ENCODE measurements at places on chromosomes 2 and 18.
A peak's percentile ranks its signal among the peaks of the same experiment; 100 is the strongest.

- no peak for DNase-seq
These were observed 11.4 kb downstream of the UBE2E3 start for GRCh38 chr2:180991820-180992219.

DNA sequence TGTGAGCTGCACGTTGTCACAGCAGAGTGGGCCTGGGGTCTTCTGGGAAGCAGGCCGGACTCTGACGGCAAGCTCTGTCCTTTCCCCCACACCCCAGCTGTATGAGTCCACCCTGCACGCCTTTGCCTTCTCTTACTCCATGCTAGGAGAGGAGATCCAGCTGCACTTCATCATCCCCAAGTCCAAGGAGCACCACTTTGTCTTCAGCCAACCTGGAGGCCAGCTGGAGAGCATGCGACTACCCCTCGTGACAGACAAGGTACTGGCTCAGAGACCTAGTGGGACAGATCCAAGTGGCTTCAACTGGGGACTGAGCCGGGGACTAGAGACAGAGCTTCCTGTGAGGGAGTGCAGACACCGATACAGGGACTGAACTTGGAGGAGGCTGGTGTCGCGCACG is 40.1 kb downstream of the NTSR2 start:
- DNase-seq: no peak

- DNase-seq: no peak
These were observed 100.9 kb downstream of the DPP10 start for GRCh38 chr2:114543236-114543766.

- DNase-seq: no peak
These were observed 40.0 kb upstream of the LAPTM4A start for GRCh38 chr2:20091305-20091991.

- no peak for DNase-seq
These were observed 119.0 kb upstream of the ZFP36L2 start for GRCh38 chr2:43345391-43345813.

- no peak for DNase-seq
These were observed 592.1 kb downstream of the XIRP2 start for GRCh38 chr2:167480232-167480985.

GRCh38 chr2:234537929-234538328 is 41.0 kb upstream of the ARL4C start:
- no peak for DNase-seq

DNA sequence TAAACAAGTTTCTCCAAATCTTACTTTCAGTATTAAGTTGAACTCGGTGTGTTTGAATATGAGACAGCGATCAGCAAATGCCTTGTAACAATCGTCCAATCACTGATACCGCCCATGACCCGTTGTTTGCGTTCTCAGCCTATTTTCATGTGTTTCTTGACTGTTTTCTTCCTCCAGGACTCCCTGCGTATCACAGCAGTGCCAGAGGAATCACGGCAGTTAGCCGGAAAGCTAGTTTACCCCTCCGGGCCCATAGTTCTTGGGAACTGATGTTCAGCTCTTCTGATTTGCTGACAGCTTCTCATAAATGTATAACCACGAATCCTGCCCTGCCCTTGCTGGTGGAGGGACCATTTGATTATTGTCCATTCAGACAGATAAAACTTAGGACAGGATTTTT is 42.2 kb upstream of the TPO start:
- no peak for DNase-seq

DNA sequence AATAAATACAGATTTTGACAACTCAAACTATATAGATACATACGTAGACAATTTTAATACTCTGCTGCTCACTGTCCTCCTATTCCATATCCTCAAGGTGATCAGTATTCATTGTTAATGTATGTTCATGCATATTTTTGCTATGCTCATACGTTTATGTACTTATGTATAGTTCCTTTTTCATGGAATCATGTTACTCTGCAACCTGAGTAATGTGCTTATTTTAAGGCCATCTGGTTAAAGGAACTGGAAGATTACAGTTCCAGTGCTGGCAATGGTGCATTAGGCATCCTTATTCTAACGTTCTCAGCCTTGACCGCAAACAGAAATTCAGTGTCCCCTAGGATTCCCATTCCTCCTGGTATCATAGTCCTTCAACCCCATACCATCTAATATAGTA is 385.0 kb upstream of the TNP1 start:
- DNase-seq: no peak

- DNase-seq: no peak
These were observed 138.7 kb downstream of the TTC32 start for GRCh38 chr2:19762959-19763605.

DNA sequence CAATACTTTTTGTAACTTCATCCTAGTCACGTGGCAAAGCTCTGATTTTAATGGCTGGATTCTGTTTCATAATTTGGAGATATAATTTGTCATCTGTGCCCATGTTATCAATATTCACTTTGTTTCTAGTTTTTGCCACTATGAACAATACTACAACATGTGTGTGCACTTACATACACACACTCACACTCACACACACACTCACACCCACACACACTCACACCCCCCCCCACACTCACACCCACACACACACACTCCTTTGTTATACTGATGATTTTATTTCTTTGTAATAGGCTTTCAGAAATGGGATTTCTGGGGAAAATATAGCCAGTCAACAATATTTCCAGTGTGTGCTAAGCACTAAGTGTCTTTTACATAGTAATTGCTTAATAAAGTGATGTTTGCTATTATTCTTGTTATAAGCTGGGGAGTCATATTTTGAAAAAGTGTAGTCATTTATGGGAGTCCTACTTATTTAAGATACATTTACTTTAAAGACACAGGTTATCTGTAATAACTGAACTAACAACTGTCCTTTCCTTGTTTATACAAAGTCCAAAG is 22.8 kb upstream of the ROCK2 start:
- no peak for DNase-seq

DNA sequence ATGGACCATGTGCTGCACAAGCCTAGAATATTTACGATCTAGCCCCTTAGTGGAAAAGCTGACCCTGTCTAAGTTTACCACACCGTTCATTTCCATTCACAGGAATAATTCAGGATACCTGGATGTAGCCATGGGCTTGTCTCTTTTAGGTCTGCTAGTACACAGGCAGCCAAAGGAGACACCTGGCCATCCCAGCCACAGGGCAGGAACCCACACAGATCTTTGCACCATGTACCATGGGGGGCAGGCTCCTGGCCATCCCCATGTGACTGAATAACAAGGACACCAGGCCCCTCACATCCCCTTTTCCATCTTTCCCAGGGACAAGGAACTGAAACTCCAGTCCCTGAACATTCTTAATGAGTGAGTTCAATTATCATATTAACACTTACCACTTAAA is 467.3 kb upstream of the MYT1L start:
- no peak for DNase-seq

GRCh38 chr2:117067900-117068299 is 746.6 kb upstream of the DDX18 start:
- no peak for DNase-seq

GRCh38 chr2:239028253-239028619 is 180.4 kb downstream of the TWIST2 start:
- DNase-seq: no peak

GRCh38 chr18:55097456-55098170 is 138.4 kb upstream of the CCDC68 start:
- no peak for DNase-seq

GRCh38 chr2:157874997-157875640 is 1.0 kb downstream of the ACVR1 start:
- DNase-seq: peak; percentile 27

GRCh38 chr18:76978616-76979015 is 154.0 kb downstream of the MBP start:
- DNase-seq: no peak

DNA sequence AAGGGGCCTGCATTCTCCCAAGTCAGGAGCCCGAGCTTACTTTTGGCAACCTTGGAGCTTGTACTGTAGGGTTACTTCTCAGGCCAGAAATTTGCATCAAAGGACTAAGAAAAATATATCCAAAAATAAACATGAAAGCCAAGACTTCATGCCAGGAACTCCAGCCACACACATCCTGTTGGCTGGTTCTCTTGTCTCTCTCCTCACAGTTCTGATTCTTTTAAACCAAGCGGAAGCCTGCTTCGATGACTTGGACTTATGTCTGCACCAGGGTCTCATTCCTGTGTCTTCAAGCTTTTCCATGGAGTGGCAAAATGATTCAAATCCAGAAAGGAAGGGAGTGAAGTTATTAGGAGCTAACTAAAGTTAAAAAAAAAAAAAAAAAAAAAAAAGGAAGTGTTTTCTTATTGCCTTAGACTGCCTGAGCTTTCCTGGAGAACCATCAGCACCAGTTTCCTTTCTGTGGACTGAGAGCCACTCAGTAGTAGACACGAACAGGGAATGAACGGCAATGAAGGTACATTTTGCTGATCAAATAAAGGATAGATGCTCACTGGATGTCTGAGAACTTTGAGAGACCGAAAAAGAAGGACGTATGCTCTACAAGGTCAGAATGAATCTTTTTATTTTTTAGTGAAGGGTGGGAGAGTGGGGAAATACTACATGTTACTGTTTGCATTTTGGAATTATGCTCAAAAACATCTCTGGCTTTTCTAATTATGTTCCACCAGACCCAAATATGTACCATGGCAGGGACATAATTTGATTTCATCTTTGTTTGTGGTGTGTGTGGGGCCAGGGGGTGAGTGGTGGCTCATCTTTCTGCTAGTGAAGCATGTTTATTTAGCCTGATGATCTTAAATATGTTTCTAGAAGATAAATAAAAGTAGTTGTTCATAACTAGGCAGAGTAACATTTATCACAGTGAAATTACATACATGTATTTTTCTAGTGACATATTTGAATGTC is 86.0 kb downstream of the RAPGEF4 start:
- DNase-seq: no peak

- DNase-seq: no peak
These were observed 11.2 kb upstream of the DGUOK start for GRCh38 chr2:73915437-73915993.

DNA sequence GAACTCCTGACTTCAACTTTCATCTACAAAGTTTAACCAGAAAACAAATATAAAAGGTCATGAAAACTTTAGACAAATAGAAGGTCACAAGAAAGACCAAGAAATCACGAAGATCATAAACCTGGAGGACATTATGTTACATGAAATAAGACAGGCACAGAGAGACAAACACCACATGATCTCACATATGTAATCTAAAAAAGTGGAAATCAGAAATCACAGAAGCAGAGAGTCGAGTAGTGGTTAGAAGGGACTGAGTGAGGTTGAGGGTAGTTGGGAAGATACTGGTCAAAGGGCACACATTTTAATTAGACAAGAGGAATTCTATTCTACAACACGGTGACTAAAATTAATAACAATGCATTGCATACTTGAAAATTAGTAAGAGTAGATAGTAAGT is 1.4 kb downstream of the GCFC2 start:
- no peak for DNase-seq

GRCh38 chr18:76544511-76545345 is 49.7 kb upstream of the ZNF516 start:
- DNase-seq: no peak

- DNase-seq: no peak
These were observed 283.4 kb downstream of the MTX2 start for GRCh38 chr2:176552501-176553135.

DNA sequence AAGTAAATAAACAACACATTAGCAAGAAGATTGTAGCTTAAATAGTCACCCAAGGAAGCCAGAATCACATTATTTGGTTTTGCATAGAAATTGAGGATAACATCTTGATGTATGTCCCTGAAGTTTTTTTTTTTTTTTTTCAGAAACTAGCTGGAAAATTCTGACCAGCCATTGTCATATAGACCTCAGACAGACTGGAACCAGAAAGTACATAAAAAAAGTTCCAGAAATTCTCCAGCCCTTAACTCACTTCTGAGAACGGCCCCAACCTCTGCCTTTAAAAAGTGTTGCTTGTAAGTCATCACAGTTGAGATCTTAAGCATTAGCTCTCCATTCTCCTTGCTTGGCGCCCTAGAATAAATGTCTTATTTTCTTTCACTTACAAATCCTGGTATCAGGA is 350.5 kb downstream of the CCDC85A start:
- no peak for DNase-seq

- no peak for DNase-seq
These were observed 239.7 kb upstream of the FBXO11 start for GRCh38 chr2:48145845-48146452.

GRCh38 chr2:181468811-181469210 is 11.6 kb downstream of the ITGA4 start:
- DNase-seq: no peak

DNA sequence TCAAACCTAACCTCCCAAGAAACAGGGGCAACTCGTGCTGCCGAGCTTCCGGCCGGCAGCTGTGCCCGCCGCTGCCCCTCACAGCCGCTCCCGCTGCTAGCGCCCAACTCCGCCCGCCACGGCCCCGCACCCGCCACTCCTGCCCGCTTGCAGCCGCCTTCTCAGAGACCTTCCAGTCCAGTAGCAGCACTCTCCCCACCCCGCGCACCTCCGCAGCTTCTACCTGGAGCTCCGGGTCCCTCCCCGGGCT is 722 bp upstream of the C2orf15 start:
- DNase-seq: no peak

DNA sequence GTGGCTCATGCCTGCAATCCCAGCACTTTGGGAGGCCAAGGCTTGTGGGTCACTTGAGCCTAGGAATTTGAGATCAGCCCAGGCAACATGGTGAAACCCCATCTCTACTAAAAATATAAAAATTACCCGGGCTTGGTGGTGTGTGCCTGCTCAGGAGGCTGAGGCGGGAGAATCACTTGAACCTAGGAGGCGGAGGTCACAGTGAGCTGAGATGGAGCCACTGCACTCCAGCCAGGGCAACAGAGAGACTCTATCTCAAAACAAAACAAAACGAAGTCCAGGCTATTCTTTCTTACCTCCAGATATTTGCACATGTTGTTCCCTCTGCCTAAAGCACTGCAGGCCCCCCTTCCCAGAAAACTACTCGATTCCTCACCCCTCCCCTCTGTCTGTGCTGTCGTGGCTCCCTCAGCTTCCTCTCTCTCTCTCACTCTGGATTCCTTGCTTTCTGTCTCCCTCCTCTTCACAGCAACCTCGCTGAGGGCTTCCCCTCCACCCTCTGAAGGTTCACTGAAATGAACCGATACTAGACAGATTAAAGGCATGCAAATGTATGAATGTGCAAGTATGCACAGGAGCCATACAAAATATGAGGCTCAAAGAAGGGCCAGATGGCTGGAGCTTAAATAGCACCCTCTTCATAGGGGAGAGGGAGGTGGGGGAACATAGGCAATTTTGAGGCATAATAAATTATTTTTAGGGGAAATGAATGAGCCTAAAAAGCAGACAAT is 18.5 kb downstream of the TMEM177 start:
- DNase-seq: no peak
